ENCODE measurements at places on chromosomes 16 and 17. TPM values are rescaled to one million over a fixed set of nuclear protein-coding genes. Genes with fewer than 3 reads are reported as not detected.

GRCh38 chr16:9596788-9597187, 505.3 kb downstream of the HAPSTR1 start:
- no peak overlapping the region for H3K4me3 ChIP-seq
- peaks cover 8% of the 10 kb centered on the region for H3K4me1 ChIP-seq
- H3K27ac ChIP-seq = no peak overlapping the region

DNA sequence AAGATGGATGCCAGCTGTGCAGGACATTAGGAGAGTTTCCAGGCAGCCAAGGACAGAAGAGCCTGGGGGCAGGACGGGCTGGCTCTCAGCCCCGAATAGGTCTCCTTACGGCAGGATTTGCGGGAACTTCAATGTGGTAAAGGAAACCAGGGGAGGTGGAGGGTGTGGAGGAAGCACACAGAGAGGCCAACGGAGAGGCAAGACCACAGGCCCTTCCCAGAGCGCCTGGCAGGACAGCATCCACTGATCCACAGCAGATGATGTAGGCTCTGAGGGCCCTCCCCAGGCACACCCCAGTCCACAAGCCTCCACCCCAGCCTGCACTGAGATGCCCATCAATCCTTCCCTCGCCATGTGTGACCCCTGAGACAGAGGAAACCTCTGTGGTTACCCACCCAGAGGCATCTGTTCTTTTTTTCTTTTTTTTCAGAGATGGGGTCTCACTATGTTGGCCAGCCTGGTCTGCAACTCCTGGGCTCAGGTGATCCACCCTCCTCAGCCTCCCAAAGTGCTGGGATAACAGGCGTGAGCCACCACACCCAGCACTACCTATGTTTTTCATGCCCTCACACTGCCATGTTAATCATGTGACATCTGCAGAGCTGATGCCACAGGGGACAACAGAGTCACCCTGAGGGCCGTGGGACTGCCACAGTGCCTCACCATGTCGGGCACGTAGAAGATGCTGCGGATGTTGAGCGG, 19.3 kb downstream of the DNASE1 start:
- no peaks in the 10 kb centered on the region for H3K4me1 ChIP-seq
- H3K4me3 ChIP-seq = no peak overlapping the region
- peaks cover 68% of the 10 kb centered on the region for H3K36me3 ChIP-seq
- H3K27me3 ChIP-seq = no peaks in the 10 kb centered on the region
- no peak overlapping the region for H3K27ac ChIP-seq
- DNase-seq = no peak

PIK3R6 gene
- 0.15 TPM for total RNA-seq

DNA sequence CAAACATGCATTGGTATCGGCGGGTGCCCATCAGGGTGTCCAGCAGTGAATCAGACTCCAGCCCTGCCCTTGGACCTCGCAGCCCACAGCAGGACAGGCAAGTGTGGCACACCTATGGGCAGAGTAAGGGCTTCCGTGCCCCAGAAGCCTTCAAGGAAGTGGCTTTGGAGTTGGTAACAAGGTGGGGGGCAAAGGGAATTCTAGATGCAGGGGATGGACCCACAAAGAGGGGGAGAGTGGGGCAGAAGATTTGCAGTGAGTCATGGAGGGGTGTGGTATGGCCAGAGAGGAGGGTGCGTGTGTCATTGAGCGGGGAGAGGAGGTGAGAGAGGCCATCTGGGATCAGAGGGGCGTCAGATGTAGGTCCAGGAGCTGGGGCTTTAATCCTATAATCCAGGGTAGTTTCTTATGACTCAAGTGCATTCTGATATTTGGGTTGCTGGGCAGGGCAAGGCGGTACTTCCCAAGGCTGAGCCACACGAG, 8.5 kb upstream of the SPNS2 start:
- peaks cover 2% of the 10 kb centered on the region for H3K27me3 ChIP-seq
- H3K27ac ChIP-seq = no peak overlapping the region
- peaks cover 12% of the 10 kb centered on the region for H3K4me1 ChIP-seq

- H3K27me3 ChIP-seq = no peaks in the 10 kb centered on the region
- no peaks in the 10 kb centered on the region for H3K4me1 ChIP-seq
- peaks cover 13% of the 10 kb centered on the region for H3K36me3 ChIP-seq
- H3K27ac ChIP-seq = peak overlapping the region; percentile 68
- H3K4me3 ChIP-seq = no peak overlapping the region
Measured at GRCh38 chr16:70395345-70395901, 43.5 kb downstream of the ST3GAL2 start.

DNA sequence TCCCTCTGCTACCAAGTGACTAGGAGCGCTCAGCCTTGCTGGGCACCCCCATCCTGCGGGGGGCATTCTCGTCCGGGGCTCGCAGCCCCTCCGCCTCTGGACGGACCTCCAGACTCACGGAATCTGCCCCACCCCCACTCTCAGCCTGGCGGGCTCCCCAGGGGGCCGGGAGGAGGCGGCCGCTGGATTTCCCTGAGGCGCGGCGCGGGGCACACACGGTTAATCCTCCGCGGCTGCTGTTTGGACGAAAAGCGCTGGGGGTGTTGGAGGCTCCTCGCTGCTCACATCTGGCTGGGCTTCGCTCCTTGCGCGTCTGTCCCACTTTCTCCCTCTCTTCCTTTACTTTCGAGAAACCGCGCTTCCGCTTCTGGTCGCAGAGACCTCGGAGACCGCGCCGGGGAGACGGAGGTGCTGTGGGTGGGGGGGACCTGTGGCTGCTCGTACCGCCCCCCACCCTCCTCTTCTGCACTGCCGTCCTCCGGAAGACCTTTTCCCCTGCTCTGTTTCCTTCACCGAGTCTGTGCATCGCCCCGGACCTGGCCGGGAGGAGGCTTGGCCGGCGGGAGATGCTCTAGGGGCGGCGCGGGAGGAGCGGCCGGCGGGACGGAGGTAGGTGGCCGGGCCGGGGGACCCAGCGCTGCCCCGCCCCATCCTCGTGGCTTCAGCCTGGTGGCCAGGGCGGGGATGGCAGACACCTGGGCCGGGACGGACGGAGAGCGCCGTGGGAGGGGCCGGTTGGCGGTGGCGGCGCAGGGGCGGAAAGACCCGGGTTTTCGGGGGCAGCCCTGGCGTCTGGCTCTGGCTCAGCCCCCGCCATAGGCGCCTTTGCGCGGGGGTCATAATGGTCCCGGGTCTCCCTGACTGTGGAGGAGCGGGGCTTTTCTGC, at the start of gene C1QTNF1:
Gene C1QTNF1, plus strand, starts transcription at position 284 of the 886 bp plus-strand sequence. CDS start 19,800 bp downstream, outside the sequence.
- H3K36me3 ChIP-seq = no peaks in the 10 kb centered on the region
- DNase-seq = peak; percentile 70
- peak within 1 kb of the TSS; percentile 84 for H3K4me3 ChIP-seq
- H3K27me3 ChIP-seq = peaks cover 89% of the 10 kb centered on the region
- peaks cover 14% of the 10 kb centered on the region for H3K4me1 ChIP-seq

DNA sequence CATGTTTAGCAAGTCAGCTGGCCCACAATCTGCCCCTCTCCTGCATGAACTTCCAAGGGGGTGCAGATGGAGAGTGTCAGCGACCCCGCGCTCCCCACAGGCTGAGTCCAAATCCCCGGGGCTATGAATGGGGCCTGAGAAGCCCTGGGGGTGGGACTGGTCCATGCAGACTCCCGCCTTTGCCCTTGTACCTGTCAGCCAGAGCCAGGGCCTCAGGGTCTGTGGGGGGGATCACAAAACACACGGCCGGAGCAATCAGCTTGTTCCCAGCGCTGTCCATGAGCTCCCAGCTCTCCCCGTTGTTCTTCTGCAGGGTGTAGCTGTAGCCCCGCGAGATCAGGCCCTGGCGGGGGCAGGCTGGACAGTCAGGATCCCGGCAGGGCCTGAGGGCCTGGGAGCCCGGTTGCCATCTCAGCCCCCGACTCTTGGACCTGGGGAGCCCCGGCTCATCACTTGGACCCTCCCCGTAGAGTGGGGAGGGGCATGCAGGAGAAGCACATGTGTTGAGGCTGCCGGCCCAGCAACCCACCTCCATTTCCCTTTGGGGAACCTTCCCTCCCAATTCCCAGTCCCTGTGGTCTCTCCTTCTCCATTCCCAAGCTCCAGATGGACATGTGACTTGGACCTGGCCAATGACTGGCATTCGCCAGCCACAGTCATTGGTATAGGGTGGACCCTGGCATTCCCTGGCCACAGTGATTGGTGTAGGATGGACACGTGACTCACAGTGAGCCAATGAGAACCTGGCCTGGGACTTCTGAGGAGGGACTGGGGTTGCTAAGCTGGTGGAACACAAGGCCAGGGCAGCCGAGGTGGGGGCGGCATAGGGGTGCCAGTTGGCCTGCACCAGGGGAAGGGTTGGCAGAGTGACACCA, 42.4 kb downstream of the PPL start:
- H3K4me1 ChIP-seq = no peaks in the 10 kb centered on the region
- H3K27ac ChIP-seq = no peak overlapping the region
- no peaks in the 10 kb centered on the region for H3K27me3 ChIP-seq

NOXO1 gene
- total RNA-seq = 5.7 TPM

- peak overlapping the region; percentile 95 for H3K4me3 ChIP-seq
- DNase-seq = no peak
- H3K36me3 ChIP-seq = no peaks in the 10 kb centered on the region
- peak overlapping the region; percentile 99 for H3K27ac ChIP-seq
- H3K27me3 ChIP-seq = 0 out of 2 replicates have a peak, but pooled peaks cover 5% of the 10 kb centered on the region
Measured at GRCh38 chr17:2398182-2398581, 2.7 kb downstream of the MNT start.

DNA sequence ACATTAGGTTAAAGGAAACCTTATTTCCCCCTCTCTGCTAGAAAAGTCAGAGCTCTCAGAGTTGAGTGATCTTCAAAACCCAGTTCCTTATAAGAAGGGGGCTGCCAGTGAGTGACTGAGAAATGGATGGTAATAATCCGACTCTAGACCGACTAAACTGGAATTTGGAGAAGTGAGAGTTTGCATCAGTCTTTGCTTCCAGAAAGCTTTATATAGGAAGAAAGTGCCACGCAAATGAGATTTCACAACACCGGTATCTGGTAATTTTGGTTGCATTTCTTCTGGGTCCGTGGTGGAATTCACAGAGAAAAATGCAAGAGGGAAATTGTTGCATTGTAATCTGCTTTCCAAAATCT, 271.4 kb downstream of the MAF start:
- H3K27ac ChIP-seq = no peak overlapping the region
- DNase-seq = no peak
- no peaks in the 10 kb centered on the region for H3K36me3 ChIP-seq
- no peak overlapping the region for H3K4me3 ChIP-seq
- H3K4me1 ChIP-seq = peaks cover 34% of the 10 kb centered on the region
- no peaks in the 10 kb centered on the region for H3K27me3 ChIP-seq

- H3K36me3 ChIP-seq = no peaks in the 10 kb centered on the region
- H3K27ac ChIP-seq = no peak overlapping the region
- no peak overlapping the region for H3K4me3 ChIP-seq
- H3K4me1 ChIP-seq = peaks cover 40% of the 10 kb centered on the region
- no peaks in the 10 kb centered on the region for H3K27me3 ChIP-seq
Measured at GRCh38 chr17:29789196-29790170, 140.5 kb downstream of the SSH2 start.

DPEP3 gene
- total RNA-seq = 2.7 TPM

- 0 out of 2 replicates have a peak overlapping the region, but pooled peaks have one; percentile 38 for H3K27ac ChIP-seq
- H3K4me3 ChIP-seq = no peak overlapping the region
- H3K4me1 ChIP-seq = peaks cover 64% of the 10 kb centered on the region
- DNase-seq = no peak
Measured at GRCh38 chr17:67506966-67507365, 129.9 kb downstream of the PITPNC1 start.

DNA sequence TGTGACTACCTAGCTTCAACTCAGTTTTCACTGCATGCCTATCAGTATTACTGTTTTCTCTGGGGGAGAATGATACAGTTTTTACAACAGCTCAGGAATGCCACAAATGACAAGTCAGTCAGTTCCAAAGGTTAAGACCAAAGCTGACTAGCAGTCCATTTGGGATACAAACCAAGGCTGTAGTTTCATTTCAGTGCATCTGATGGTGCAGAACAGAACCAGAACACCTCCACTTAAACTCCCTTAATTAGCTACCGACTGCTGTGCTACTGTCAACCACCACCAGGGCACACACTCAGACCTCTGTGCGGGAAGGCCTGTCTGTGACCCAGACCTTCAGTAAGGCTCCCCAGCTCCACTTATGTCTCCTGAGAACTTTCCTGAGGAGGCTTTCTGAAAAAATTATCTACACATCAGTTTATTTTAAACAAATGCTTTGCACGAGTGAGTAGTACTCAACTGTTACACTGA, 20.4 kb downstream of the NFE2L1 start:
- H3K27ac ChIP-seq = peak overlapping the region; percentile 64
- peaks cover 55% of the 10 kb centered on the region for H3K36me3 ChIP-seq
- no peak overlapping the region for H3K4me3 ChIP-seq
- peak; percentile 57 for DNase-seq
- no peaks in the 10 kb centered on the region for H3K27me3 ChIP-seq
- H3K4me1 ChIP-seq = peaks cover 6% of the 10 kb centered on the region

DNA sequence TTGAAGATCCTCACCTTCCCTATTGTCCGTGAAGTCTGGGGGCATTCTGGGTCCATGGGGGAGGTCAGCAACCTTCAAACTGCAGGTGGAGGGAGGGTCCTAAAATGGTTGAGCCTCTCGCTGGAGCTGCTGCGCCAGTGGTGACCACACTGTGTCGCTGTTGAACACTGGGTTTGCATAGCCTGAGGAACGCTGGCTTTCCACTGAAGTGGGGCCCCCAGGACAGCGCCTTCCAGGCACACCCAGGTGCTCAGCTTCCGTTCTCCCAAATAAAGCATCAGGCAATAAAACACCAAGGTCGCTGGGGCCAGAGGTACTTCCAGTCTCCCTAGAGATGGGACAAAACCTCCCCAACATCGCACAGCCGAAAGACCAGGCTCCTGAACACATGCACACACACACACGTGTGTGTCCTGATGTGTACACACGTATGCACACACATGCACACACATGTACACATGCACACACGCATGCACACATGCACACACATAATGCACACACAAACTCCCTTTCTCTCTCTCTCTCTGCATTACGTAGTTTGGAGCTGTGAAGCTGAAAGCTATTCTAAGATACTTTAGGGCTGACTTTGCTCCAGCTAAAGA, 120.6 kb downstream of the IRF8 start:
- H3K27me3 ChIP-seq = peaks cover 9% of the 10 kb centered on the region
- H3K4me1 ChIP-seq = no peaks in the 10 kb centered on the region
- DNase-seq = peak; percentile 71
- H3K36me3 ChIP-seq = peaks cover 14% of the 10 kb centered on the region
- no peak overlapping the region for H3K4me3 ChIP-seq

OR1A1 gene
- total RNA-seq = not detected

JPH3 gene
- 39.0 TPM for total RNA-seq

ETV4 gene
- 147 TPM for total RNA-seq

GPT2 gene
- 61.0 TPM for total RNA-seq

GRCh38 chr17:19370493-19370960, 7.8 kb upstream of the MAPK7 start:
- H3K27ac ChIP-seq = 0 out of 2 replicates have a peak overlapping the region, but pooled peaks have one; percentile 16
- H3K4me3 ChIP-seq = no peak overlapping the region
- no peaks in the 10 kb centered on the region for H3K36me3 ChIP-seq
- H3K27me3 ChIP-seq = no peaks in the 10 kb centered on the region

DNA sequence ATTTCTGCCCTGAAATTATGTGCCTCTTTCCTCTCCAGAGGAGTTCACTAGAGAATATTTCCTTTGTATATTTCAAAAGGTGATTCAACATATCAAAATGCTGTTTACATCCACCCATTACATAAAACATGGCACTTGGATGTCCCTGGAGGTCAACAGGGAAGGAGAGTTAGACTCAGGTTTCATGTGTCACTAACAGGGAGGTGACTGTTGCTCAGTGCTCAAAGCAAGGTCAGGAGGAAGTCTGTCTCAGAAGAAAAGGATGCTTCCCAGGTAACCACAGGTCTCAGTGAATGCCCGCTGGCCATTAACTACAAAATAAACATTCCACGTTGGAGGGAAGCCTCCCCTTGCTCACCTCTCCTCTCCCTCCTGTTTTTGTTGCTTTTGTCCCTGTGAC, 198.6 kb downstream of the AXIN2 start:
- no peak for DNase-seq
- H3K27me3 ChIP-seq = no peaks in the 10 kb centered on the region
- no peak overlapping the region for H3K27ac ChIP-seq
- no peaks in the 10 kb centered on the region for H3K36me3 ChIP-seq

- no peak for DNase-seq
- no peak overlapping the region for H3K27ac ChIP-seq
- H3K4me3 ChIP-seq = peak overlapping the region; percentile 77
- H3K36me3 ChIP-seq = no peaks in the 10 kb centered on the region
Measured at GRCh38 chr17:38671939-38672720, 2.6 kb downstream of the EPOP start.

SLC52A1 gene
- 0.78 TPM for total RNA-seq

Measured in WTC11 (cell line).